ENCODE measurements at places on chromosomes 2 and 18.

DNA sequence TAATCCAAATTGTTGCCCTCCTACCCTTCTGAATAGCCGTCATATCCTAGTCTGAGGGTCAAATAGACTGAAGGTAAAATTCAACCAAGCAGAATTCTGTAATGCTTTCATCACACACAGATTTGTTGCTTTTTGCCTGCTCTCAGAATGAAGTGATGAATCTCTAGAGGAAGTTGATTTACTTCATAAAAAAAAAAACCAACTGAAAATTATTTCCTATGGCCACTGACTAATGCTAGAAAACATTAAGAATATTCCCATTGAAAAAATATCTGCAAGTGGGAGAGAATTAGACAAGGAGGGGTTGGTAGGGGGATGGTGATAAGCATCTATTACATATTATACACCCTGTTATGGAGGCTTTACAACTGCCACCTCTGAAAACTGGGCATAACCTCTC, 2.3 kb upstream of the IL1RL2 start:
- DNase-seq, result no peak

- no peak for DNase-seq
Observed at GRCh38 chr2:207873794-207874193, 104.1 kb upstream of the FZD5 start.

- DNase-seq, result no peak
Observed at GRCh38 chr2:147389218-147389617, 455.6 kb upstream of the ACVR2A start.

DNA sequence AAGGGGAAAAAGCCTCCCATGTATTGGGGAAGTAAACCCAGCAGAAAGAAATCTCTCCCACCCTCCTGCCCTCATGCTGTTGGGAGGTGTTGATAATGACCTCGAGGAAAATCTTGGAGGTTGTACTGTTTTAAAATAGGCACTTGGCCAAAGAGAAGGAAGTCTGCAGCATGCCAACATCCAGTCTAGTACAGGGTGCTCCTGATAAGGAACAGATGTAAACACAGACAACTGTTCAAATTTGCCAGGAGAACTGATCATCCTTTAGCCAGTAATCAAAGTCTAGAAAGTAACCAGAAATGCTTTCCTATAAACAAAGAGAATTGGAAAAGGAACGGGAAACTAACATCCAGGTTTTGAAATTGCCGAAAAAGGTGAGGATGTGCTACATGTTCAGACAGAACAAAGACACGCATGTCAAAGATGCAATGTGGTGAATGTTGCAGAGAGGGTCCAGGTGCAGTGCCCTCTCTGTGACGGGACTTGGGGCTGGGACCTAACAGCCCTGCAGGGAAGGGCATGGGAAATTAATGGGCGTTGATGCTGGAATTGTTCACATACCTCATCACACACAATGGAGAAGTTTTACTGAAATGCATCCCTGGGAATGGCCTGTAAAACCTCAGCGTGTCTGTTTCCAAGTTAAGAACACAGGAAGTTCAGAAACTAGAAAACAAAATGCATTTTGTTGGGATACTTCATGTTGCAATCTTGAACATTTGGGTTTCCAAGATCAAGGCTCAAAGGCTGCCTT, 125.7 kb upstream of the RND3 start:
- no peak for DNase-seq

- DNase-seq, result no peak
Observed at GRCh38 chr18:47558110-47558750, 306.8 kb upstream of the SKOR2 start.

- no peak for DNase-seq
Observed at GRCh38 chr18:23857164-23857552, 157.4 kb upstream of the TTC39C start.

DNA sequence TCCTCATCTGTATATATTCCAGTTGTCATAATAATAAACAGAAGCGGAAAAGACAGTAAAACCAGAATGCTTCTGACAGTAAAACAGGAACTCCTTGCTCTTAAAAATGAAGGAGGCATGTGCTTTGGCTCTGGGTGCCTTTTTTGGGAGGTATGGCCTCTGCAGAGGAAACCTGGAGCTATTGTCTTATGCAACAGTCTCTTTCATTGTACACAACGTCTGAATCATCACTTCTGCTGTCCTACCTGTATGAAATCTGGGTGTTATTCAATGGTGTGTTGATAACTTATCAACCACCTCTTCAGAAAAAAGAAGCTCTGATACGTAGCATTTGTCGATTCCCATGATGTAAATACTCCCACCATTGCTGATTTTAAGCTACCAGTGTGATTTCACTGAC, 64.8 kb downstream of the CDCA7 start:
- DNase-seq, result no peak

- DNase-seq, result no peak
Observed at GRCh38 chr2:200625958-200626363, 40.1 kb downstream of the AOX1 start.

GRCh38 chr2:33219114-33219513, 257.3 kb upstream of the RASGRP3 start:
- DNase-seq, result no peak

- no peak for DNase-seq
Observed at GRCh38 chr2:11552260-11552638, 18.4 kb downstream of the GREB1 start.

DNA sequence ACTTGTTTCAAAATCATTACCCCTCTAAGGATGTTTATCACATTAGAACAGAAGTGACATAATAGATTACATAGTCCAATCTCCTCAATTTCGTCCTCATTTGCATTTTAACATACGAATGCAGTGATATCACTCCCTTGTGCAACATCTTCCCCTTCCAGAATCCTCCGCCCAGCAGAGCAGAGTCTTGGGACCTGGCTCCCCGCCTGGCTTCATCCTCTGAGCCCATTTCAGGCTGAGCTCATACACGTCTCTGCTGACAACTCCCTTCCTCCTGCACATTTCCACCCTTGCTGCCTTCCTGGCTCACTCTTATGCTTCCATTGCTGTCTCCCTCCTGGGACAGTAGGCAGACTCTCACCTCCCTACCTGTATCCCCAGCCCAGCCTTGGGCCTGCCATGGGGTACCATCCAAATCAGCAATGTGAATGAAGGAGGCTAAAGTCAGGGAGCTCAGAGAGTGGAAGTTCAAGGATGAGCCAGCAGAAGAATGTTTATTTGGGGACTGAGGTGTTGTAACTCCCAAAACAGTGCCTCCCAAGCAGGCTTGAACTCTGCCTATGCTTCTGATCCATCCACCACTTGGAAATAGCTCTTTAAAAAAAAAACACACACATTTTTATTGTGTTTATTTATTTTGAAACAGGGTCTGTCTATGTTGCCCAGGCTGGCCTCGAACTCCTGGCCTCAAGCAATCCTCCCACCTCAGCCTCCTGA, 165.2 kb downstream of the TMEM200C start:
- DNase-seq, result no peak

- no peak for DNase-seq
Observed at GRCh38 chr18:40133253-40133652, 1821.8 kb upstream of the PIK3C3 start.

DNA sequence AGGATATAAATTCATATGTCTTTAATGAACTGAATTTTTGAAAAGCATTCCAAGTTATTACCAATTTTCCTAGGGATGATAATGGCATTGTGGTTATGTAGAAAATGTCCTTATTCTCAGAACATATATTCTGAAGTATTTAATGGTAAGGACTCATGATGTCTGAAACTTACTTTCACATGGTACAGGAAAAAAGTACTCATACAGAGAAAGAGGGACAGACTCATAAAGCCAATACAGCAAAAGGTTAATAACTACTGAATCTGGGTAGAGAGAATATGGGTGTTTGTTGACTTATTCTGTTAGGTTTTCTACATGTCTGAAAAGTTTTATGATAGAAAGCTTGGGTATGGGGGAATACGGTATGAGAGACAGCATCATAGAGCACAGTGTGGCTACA, 84.3 kb upstream of the SERTAD2 start:
- DNase-seq, result no peak

DNA sequence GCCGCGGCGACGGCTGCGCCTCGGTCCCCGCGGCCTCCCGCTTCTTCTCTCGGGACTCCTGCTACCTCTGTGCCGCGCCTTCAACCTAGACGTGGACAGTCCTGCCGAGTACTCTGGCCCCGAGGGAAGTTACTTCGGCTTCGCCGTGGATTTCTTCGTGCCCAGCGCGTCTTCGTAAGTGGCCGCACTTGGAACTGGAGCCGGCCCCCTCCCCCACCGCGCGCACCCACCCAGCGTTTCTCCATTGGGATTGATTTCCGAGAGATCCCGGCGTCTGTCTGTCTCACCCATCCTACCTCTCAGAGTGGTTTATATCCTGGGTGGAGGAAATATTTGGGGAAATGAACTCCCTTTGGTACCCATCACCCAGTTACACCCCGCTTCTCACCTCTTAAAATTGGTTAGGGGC, 498 bp downstream of the ITGAV start:
- no peak for DNase-seq

GRCh38 chr2:121532894-121533293, 2.2 kb downstream of the RNU4ATAC start:
- no peak for DNase-seq

GRCh38 chr18:23181547-23181946, 46.3 kb downstream of the CABLES1 start:
- DNase-seq, result no peak

GRCh38 chr2:43763091-43763490, 10.7 kb upstream of the DYNC2LI1 start:
- no peak for DNase-seq

DNA sequence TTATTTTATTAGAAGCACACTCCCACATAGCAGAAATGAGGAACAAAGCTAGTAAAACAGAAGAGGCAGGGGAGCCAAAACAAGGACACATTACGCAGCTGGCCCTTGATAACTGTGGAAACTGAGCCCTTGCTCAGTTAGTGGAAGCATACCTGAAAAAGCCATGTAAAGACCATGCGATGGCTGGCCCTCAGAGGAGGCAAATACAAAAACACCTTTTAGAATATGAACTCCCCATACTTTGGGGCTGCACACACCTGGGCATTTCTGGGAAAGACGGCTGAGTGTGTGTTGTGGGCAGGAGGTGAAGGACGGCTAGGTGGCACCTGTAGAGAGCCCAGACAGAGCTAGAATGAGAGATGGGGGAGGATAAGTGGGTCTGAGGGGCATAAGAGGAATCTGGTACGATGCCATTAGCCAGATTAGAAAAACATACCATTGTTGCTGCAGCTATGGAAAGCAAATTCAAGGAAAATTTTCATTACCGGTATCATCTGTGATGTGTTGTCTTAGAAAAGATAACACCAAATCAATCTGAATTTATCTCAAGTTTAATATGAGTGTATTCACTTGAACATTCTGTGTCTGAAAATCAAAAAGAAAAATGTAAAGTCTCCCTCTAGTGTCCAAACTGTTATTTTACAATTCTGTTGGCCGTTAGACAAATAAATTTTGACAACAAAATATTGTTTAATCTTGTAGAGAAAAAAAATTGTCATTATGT, 45.2 kb upstream of the SULT1C3 start:
- no peak for DNase-seq

DNA sequence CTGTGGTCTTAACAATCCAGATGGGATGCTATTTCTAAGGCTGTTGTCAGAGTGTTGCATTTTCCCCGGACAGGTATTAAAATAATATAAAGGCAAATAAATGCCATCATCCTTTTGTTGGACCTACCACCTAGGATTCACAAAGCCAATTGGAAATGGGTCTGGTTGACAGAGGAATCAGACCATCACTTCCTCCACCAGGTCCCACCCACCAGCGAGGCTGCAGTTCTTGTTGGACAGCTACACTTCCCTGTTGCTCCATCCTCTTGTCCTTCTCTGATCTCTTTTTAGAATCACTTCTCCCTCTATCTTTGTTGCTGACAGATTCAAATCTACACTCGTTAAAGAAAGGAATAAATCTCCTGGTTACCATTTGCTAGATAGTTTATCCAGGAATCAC, 1.1 kb downstream of the TMEM169 start:
- no peak for DNase-seq

- DNase-seq, result no peak
Observed at GRCh38 chr18:35130236-35130635, 89.0 kb downstream of the MAPRE2 start.

- no peak for DNase-seq
Observed at GRCh38 chr18:13889671-13890070, 25.7 kb downstream of the MC2R start.

DNA sequence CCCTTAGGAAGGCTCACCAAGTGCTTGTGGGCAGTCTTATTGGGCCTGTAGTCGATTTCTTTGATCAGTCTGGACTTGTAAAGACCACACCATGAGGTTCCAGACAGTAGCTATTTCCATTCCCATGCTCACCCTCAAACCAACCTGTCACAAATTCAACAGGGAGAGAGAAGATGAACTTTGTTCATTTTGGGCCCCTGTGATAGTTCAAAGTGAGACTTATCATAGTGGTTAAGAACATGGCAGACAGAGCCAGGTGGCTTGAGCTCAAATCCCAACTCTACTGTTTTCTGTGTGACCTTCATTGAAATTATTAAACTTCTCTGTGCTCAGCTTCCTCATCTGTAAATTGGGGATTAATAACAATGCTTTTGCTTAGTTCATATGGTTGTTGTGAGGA, 53.9 kb upstream of the CTLA4 start:
- no peak for DNase-seq

DNA sequence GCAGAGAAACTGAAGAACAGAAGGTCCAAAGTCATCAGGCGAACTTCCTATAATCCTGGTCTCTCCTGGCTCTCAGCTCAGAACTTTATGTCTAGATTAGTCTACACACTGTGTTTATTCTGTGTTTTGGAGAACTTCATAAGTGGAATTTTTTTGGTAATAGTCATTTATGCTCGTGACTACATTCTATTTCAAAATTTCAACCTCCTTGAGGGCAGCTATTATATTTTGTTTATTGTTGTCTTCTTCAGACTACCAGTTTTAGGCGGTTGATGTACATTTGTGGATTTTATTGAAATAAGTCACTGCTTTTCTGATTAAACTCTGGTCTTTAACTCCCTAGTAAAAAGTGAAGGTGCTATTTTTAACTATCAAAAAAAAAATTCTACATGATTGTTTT, 816.6 kb downstream of the SATB2 start:
- no peak for DNase-seq

- DNase-seq, result no peak
Observed at GRCh38 chr18:6414723-6415417, at the start of gene L3MBTL4. Gene L3MBTL4 (minus strand): TSS chr18:6414911. CDS start chr18:6311625, 103,286 bp downstream.

DNA sequence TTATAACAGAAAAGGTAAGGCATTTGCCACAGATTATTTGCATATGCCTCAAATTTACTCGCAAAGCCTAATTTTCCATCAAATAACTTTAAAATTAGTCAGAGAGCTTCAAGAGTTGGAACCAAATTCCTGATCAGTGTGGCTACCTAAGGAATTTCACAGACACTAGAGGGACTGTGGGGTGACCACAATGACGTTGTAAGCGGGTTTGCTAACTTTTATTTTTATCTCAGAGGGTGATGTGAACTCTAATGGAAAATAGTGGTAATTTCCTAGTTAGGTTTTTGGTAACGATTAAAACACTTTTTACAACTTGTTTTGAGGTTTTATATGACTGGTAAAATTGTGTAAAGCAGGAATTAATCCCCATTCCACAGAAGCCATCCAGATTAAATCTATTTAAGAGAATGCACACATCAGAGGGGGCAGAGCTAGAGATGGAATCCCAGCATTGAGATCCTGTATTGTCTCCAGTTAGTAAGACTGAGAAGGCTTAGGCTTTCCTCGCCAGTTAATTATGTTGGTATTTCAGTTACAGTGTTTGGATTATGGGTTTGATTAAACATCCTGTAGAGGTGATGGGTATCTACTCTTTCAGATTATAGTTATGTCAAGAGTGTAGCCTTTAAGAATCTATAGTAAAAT, 129.0 kb downstream of the GPD2 start:
- no peak for DNase-seq
